ENCODE measurements at places on chromosomes 6 and 20.

DNA sequence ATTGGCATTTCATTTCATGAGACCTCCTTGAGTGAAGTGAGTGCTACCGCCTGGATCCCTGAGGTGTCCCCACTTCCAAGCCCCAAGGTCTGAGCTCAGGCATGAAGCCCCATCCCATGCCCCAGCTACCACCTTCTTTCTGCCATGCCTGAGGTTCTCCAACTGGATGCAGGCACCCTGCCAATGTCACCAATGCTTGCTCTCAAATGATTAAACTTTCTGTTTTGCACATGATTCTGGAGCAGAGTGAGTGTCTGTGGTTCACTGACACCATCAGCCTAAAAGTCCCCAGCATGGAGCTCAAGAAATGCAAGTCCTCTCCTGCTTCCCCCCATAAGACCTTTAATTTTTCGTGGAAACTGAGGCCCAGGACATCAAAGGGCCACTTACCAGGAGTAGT lies 43.7 kb upstream of the BPIFA2 start:
- no peak for DNase-seq

DNA sequence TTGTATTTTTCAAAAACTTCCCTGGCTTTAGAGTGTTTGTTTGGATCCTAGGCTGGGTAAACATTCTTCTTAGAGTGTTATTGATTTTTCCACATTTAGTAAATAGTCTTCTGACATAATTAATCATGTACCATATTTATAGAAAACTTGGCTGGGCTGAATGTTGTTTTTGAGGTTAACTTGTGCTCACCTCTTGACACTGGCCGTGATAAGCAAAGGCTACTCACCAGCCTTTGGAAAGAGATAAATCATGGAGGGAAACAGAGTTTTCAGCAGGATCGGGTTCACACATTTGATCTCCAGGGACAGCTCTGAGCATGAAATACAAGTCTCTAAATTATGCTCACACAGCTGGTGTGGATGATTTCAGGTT lies 6.2 kb upstream of the CD93 start:
- DNase-seq, result no peak

DNA sequence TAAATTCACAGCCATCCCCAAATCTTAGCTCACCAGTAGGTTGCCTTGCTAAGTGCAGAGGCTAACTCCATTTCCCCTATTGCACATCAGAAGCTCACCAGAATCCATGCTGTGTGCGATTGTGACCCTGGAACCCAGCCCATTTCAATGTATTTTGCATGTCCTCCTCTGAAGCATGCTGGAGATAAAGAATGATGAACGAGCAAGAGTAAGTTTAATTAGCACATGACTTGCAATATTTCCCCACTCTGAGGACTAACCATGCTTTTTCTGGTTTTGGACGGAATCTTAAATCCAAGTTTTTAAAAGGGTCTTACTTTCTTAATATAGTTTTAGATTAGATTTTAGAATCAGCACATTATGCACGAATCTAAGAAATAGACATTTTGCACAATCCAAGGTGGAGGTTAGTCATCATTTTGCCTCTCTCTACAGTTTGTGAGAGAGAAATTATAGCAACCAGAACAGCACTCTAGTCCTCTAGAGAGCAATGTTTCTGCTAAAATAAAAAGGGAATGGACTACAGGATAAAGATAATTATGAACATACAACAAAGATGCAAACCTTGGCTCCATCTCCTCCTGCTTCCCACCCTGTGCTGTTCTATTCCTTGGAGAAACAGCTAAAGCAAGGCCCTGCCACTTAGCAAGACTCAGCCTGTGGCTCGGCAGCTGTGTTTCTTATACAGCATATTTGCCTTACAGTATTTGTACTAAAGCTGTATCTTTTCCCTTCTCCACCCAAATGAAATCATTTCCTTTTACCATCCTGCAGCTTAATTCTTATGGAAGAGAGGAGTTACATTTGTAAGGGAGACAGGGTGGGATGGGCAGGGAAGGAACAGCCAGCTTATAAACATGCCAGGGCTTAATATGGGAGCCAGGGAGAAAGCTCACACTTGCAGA lies 24.9 kb upstream of the LAMA4 start:
- no peak for DNase-seq

GRCh38 chr20:11585752-11586352 lies 331.8 kb upstream of the BTBD3 start:
- no peak for DNase-seq

DNA sequence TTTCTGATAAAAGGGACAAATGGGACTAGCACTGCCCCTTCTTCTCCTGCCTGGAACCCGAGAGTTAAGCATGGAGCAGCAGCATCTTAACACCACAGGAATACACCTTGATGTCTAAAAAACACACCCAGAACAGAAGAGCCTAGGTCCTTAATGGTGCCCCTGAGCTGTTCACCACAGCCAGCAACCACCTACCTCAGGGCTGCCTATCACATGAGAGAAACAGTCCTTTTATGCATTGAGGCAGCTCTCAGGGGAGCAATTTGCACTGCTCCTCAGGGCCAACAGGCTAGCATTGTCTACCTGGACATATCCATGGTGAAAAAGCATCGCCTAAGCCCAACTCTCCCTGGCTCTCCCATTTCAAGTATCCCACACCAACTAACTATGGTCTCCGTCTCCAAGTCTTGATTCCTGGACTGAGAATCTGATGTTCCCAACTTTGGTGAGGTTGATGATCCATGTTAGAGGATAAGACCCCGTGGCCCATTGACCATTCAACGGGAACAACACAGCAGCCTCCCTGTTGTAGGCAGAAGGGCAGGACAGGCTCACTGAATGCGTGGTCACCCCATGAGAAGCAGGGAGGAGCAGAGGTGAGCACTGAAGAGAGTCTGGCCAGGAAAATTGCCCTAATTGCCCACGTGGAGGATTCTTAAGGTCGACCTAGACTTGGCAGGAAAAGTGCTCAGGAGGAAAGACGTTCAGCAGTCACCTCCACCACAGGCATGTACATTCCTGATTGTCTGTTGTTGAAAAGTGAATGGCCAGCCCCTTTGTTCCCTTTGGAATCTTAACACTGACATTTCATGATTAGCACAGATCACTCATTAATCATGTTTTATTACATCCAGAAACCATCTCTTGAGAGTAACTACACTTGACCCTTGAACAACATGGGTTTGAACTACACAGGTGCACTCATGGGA lies 4.2 kb upstream of the APMAP start:
- DNase-seq, result no peak

GRCh38 chr6:90131614-90132423 lies 164.8 kb downstream of the BACH2 start:
- DNase-seq, result peak; percentile 90

GRCh38 chr20:9543214-9543613 lies 28.8 kb downstream of the LAMP5 start:
- DNase-seq, result no peak

- peak; percentile 26 for DNase-seq
Observed at GRCh38 chr20:43187476-43188233, 2.1 kb downstream of the PTPRT start.

GRCh38 chr20:4509825-4510522 lies 211.7 kb upstream of the PRND start:
- no peak for DNase-seq

DNA sequence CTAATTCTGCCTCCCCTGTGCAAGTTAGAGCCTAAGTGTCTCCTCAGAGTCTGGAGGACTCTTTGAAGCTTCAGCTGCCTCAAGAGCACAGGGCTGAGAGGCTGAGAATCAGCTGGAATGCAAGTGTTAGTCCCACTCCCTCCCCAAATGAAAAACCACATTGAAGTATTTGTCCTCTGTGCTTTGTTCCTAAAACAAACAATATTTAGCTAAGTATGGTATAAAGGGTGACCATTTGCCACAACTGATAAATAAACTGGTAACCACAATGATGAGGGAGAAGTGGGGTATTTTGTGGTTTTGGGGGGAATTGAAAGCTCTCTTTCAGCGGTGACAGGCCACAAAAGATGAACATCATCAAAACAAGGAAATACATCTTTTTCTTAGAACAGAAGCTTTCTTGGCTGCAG lies 91.7 kb upstream of the HDDC2 start:
- DNase-seq, result no peak

DNA sequence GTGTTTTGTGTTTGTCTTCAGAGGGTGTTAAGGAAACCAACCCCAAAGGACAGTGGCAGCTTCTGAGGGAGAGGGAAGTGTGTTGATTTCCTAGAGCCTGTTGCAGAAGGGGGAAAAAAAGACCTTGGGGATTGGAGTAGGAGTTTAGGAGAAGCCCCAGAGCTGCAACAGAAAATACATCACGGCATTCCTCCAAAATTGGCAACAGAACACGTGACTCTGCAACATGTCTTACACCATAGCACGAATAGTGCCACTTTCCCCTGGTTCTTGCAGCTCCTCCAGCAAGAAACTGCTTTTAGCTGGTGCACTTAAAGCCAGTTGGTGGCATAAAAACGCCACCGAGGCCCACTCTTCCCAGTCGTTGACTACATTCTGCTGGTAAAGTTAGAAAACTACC lies 473.0 kb downstream of the CD83 start:
- DNase-seq, result no peak

- DNase-seq, result no peak
Observed at GRCh38 chr6:29631209-29631810, 1.7 kb downstream of the GABBR1 start.

DNA sequence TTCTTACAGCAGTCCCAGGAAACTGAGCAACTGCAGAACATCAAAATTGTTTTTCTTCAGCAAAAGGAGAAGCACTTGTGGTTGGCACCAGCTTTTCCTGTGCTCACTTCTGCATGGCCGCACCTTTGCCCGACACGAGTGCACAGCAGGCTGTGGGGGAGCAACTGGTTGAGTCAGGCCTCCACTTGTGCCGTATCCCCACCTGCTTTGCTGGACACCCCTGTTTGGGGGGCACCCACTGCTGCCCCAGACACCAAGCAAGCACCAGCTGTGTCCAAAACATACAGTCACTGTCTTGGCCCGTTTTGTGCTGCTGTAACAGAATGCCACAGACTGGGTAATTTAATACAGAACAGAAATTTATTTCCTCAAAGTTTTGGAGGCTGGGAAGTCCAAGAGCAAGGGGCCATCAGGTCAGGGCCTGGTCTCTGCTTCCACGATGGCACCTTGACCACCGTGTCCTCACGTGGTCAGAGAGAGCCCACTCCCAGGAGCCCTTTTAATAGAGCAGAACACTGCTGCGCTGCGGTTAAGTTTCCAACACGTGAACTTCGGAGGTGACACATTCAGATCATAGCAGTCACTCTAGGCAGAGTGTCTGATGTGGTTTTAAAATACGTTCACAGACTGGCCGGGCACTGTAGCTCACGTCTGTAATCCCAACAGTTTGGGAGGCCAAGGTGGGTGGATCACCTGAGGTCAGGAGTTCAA lies 8.7 kb upstream of the GMEB2 start:
- no peak for DNase-seq

DNA sequence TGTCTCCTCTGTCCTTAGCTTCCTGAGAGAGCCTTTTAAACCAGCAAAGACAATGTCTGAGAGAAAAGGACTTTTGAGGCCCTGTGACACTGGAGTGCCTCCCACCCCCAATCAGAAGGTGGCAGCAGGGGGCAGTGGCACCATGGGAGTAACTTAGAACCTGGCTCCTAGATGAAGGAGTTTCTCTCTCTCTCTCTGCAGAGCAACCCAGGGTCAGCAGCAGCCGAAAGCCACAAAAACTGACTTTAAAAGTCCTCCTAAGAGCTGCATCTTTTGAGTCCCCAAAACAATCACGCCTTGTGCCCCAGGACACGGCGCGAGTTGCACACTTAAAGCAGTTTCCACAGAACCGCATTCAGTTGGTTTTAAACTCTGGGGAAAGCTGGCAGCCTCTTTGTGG lies 5.3 kb upstream of the TCP11 start:
- DNase-seq, result no peak

- no peak for DNase-seq
Observed at GRCh38 chr6:26089272-26089671, 2.0 kb downstream of the HFE start.

DNA sequence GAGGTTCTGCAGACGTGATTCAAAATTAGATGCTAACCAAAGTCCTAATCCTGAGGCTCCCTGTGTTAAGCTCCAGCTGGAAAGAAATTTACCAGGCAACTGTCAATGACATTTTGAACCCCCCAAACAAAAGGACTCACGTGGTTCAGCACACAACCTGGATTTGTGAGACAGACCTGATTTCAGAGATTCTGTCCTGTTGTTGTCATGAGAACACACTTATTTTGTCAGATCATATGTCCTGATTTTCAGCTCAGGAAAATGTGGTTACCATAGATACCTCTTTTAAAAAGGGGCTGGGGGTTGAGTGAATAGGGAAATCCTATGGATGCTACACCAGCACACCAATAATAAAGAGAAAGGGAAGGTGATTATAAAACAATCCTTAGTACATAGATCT lies 61.6 kb downstream of the MTFR2 start:
- DNase-seq, result no peak

GRCh38 chr6:26550250-26550993 lies 12.3 kb downstream of the HMGN4 start:
- peak; percentile 14 for DNase-seq

GRCh38 chr6:33704215-33705066 lies 7.1 kb downstream of the UQCC2 start:
- DNase-seq, result no peak

- DNase-seq, result no peak
Observed at GRCh38 chr6:165013701-165014100, 295.7 kb downstream of the C6orf118 start.

DNA sequence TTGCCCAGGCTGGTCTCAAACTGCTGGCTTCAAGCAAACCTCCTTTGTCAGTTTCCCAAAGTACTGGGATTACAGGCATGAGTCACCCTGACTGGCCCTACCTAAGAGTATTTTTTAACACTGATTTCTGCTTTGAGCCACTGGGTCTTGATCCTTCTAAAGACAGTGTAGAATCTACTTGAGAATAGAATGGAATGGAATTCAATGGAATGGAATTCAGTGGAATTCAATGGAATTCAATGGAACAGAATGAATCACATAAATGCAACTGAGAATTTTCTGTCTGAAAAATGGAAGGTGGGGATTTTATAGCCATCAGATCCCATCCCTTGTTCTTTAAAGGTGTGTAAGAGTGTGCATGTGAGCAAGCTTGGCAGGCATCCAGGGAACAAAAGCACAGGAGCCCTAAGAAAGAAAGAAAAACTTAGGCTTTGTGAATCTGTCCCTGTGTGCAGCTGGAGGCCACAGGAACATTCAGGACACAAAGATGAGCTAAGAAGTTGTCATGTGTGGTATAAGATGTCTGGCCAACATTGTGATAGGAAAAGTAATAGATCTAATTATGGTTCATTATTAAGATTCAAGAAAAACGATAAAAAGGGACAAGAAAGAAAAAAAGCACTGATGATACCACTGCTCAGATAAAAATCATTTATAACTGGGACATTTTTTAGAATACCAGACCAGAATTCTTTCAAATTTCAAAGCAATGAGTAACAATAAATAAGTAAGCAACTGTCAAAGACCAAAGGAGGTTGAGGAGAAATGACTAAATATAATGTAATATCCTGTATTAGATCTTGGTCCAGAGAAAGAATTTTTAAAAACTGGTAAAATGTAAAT lies 681.0 kb upstream of the GJE1 start:
- DNase-seq, result no peak

GRCh38 chr20:51715856-51716185 lies 52.4 kb downstream of the ATP9A start:
- no peak for DNase-seq

- DNase-seq, result peak; percentile 92
Observed at GRCh38 chr20:45833030-45833882, at the start of gene SNX21. Gene SNX21, plus strand, starts transcription at chr20:45833799. Its CDS starts 121 bp downstream, at chr20:45833920.

Data from stromal cell of bone marrow (primary cell).